ENCODE measurements at places on chromosomes 6 and 20.

- no peak for DNase-seq
Observed at GRCh38 chr6:91299544-91300491, 712.9 kb upstream of the MAP3K7 start.

- no peak for DNase-seq
Observed at GRCh38 chr6:62324834-62325233, 38.8 kb upstream of the KHDRBS2 start.

DNA sequence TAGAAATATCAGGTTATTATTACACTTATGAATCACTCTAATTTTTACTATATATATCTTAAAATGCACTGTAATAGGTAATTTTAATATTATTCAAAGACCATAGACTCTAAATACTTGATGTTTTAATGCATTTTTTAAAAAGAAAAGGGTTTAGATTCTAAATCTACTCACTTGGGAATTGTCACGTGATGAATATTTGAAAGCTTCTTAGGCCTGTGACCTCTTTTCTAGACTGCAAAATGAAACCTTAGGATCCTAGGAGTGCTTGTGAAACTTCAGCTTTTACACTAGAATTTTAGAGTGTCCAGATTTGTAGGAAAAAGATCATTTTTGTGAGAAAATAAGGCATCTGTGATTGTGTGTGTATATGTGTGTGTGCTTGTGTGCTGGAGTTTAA, 318.0 kb downstream of the HTR1B start:
- no peak for DNase-seq

DNA sequence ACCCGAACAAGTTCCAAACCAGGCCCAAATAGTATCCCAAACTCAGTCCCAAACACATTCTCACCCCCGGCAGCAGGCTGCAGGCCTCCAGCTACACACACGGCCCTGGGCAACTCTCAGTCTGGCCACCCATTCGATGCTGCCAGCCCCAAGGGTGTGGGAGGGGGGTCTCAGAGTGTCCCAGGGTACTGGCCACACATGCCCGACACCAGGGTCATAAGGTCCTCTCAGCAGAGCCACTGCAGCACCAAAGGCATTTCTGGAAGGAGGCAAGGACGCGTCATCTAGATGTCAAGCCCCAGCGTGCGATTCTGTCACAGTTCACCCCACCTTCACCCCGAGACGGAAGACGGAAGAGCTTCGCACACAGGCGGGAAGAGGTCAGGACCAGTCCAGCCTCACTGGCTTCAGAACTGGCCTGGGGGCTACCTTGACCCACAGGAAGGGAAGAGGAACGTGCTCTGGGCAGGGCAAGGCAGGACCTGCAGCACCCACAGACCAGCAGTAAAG, 9.5 kb downstream of the MYL9 start:
- DNase-seq: no peak
